ENCODE measurements at places on chromosomes 6 and 20. TPM values are rescaled to one million over a fixed set of nuclear protein-coding genes. Genes with fewer than 3 reads are reported as not detected.

- no peak for DNase-seq
Measured at GRCh38 chr6:75436869-75437268, 56.7 kb downstream of the FILIP1 start.

DNA sequence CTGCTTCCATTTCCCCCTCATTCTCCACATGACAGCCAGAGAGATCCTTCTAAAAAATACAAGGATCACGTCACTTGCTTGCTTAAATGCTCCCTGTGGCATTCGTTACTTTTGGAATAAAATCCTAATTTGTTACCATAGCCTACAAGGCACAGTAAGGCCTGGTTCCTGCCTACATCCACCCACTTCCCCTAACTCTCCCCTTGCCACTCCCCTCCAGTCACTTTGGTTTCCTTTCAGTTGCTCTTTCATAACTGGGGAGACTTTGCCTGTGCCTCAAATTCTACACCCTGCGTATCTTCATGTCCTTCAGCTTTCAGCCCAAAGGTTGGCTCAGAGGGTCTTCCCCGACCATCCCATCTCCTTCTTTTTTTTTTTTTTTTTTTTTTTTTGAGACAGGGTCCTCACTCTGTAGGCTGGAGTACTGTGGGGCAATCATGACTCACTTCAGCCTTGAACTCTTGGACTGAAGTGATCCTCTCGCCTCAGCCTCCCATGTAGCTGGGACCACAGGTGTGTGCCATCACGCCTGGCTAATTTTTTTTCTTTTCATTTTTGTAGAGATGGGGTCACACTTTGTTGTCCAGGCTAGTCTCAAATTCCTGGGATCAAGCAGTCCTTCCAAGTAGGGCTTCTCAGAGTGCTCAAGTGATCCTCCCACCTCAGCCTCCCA lies 12.5 kb downstream of the ID1 start:
- no peak for DNase-seq

DNA sequence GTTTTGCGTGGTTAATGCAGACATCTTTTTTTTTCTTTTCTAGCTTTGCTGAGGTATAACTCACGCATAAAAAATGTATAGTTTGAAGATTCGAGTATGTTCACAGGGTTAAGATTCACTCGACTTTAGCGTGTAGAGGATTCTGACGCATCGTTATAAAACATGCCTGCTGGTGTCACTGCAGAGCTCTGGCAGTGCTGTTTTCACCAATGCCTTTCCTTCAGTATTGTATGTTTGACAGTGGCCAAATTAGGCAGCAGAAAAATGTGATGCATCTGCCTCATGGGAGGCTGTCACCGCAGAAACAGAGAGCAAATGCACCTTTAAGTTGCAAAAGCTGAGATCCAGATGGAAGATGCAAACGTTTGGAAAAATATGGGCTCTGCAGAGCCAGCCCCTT lies 18.0 kb upstream of the SIRPB2 start:
- DNase-seq = no peak

GRCh38 chr6:24078200-24078599 lies 47.8 kb upstream of the NRSN1 start:
- no peak for DNase-seq

DNA sequence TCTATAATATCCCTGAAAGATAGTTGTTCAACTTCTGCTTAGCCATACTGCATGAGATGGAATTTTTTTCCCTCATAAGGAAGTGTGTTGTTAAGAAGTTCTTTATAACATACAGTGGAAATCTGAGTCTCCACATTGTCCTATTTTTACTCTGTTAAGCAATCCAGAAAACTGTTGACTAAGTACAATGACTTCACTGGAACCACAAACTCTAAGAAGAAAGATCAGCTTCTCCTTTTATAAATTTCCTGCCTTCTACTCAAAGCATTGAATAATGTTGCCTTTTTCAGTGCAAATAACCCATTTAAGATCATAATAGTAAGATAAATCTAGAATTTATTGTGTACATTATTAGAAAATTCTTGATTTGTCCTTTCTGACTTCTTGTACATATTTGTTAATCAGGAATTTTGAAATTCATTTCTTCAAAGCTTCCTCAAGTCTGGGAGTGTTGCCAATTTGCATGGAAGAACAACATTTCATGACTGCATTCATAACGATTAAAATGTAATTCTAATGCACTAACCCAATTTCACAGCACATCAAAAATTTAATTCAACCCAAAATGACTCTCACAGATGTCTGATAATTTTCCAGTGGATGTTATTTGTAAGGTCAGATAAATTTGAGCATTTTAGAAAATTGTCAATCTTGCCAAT lies 45.6 kb upstream of the ANKEF1 start:
- DNase-seq = no peak

The LTB gene
- total RNA-seq = 89.3 TPM

GRCh38 chr6:101883505-101883904 lies 490.0 kb downstream of the GRIK2 start:
- no peak for DNase-seq

- DNase-seq = no peak
Measured at GRCh38 chr20:44282192-44282591, 28.8 kb downstream of the FITM2 start.

The RIPOR3 gene
- not detected for total RNA-seq

GRCh38 chr20:19812056-19812455 lies 54.0 kb downstream of the RIN2 start:
- DNase-seq = no peak

GRCh38 chr6:44099192-44099591 lies 28.1 kb downstream of the MRPL14 start:
- no peak for DNase-seq

GRCh38 chr20:58623579-58624473 lies 27.3 kb upstream of the STX16 start:
- no peak for DNase-seq

- no peak for DNase-seq
Measured at GRCh38 chr6:151431337-151431736, 20.6 kb downstream of the RMND1 start.

DNA sequence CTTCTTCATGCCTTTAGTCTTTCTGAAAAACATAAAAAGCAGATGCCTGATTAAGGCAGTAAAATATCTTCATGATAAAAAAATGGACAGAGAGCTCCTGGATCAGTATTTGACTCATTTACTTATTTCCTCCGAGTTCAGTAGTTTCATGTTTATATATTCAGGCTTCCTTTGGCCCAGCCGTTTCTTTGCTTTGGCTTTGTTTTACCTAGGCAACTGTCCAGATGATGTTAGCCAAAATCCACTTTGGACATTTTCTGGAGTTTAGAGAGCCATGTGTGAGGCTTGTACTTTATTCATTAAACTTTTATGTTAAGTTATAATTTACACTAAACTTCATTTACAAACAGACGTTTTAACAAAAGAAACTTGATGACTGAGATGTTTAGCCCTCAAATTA lies 307.1 kb upstream of the RSPO3 start:
- no peak for DNase-seq

DNA sequence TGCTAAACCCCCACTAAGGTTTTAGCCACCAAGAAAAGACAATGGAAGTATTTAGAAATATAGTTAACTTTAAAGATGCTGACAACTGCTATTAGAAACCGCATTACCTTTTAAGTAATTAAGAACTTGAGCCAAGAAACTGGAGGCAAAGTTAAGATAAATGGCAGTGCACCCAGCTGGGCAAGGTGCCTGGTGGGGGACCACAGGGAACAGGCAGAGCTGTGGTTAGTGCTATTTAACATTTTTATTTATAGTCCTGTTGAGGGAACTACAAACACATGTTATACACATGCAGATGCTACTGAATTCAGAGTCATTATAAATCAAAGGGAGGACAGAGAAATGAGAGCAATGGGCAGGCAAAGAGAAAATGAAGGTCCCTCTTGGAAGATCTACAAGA lies 447.9 kb downstream of the TFAP2B start:
- DNase-seq = no peak
